ENCODE measurements at places on chromosomes 7 and 10. TPM values are rescaled to one million over a fixed set of nuclear protein-coding genes. Genes with fewer than 3 reads are reported as not detected.
A peak's percentile ranks its signal among the peaks of the same experiment; 100 is the strongest.

DNA sequence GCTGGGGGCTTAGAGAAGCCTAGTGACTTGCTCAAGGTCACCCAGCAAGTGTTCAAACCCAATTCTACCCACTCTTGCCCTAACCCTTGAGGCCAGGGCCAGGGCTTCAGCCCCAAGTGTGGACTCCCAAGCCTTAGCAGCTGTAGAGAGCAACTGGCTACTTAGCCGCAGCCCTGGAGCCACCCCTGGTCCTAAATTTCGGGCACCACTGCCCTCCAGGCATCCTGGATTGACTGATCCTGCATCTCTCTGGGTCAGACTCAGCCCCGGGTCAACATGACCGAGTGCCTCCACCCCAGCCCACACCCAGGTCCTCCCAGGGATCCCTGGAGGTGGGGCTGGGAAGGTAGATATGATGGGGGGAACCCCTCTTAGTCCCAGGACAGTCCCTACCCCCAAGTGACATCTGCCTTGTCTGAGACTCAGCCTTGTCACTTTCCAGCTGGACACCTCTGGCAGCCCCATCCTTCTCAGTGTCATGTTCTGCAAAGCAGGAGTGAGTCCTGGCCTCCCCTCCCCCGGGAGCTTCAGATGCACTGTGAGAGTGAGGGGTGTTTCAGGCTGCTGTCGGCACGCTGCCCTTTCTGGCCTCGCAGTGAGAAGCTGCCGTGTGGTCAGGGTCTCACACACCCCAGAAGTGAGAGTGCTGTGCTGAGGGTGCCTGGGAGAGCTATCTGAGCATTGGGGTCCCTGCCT is 89.8 kb downstream of the ZMIZ1 start:
- H3K4me3 ChIP-seq, result no peak overlapping the region
- H3K4me1 ChIP-seq, result peaks cover 48% of the 10 kb centered on the region
- H3K36me3 ChIP-seq, result no peaks in the 10 kb centered on the region
- peak overlapping the region; percentile 75 for H3K27ac ChIP-seq

DNA sequence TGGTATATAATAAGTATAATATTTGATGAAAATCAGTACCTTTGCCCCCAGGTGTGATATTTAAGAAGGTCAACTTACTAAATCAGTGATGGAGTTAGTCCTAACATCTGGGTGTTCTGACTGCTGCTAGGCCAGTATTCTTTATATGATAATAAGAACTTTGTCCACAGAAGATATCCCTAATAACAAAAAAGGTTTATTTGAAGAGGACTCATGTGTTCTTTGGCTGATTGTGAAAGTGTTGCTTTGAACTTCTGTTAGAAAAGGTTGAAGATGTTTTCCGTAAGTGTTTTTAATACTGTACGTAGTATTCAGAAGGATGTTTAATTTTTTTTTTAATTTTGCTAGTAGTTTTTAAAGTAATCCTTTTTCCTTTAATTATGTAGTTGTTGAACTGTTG is 10.2 kb downstream of the PTEN start:
- H3K4me1 ChIP-seq, result peaks cover 90% of the 10 kb centered on the region
- DNase-seq, result no peak
- H3K36me3 ChIP-seq, result peaks cover 34% of the 10 kb centered on the region
- H3K27ac ChIP-seq, result peak overlapping the region; percentile 19

- no peaks in the 10 kb centered on the region for H3K36me3 ChIP-seq
- DNase-seq, result no peak
- H3K27me3 ChIP-seq, result no peaks in the 10 kb centered on the region
- no peak overlapping the region for H3K27ac ChIP-seq
- H3K4me1 ChIP-seq, result no peaks in the 10 kb centered on the region
Observed at GRCh38 chr7:95357623-95358022, 33.3 kb upstream of the PON1 start.

- no peak for DNase-seq
- peaks cover 23% of the 10 kb centered on the region for H3K36me3 ChIP-seq
- peaks cover 67% of the 10 kb centered on the region for H3K4me1 ChIP-seq
- H3K27ac ChIP-seq, result peak overlapping the region; percentile 98
- no peaks in the 10 kb centered on the region for H3K27me3 ChIP-seq
- peak overlapping the region; percentile 87 for H3K4me3 ChIP-seq
Observed at GRCh38 chr7:102432442-102433218, 745 bp upstream of the ORAI2 start.

The ADAM8 gene
- 156 TPM for total RNA-seq

- no peaks in the 10 kb centered on the region for H3K27me3 ChIP-seq
- peak overlapping the region; percentile 52 for H3K27ac ChIP-seq
- no peak for DNase-seq
Observed at GRCh38 chr7:152544481-152544927, 108.7 kb upstream of the KMT2C start.

DNA sequence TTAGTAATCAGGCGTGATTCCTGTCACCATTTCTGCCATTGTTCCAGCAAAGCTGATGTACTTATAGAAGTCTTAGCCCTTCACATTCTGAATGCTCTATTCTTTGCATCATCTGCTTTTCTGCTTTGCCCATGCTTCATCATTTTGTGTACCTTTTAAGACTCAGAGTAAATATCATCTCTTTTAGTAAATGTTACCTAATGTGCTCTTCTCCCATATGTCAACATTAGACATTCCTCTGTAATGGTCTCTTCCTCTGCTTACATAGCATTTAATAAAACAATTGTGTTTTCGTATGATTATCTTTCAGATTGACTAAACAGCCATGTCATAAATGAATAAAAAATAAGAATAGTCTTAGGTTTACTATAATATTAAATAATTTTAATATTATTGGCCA is 719.6 kb upstream of the GRM3 start:
- H3K4me3 ChIP-seq, result no peak overlapping the region
- H3K36me3 ChIP-seq, result no peaks in the 10 kb centered on the region
- no peaks in the 10 kb centered on the region for H3K27me3 ChIP-seq
- H3K4me1 ChIP-seq, result no peaks in the 10 kb centered on the region
- no peak overlapping the region for H3K27ac ChIP-seq

The GDF2 gene
- total RNA-seq, result not detected

The XPNPEP1 gene
- total RNA-seq, result 68.0 TPM

- H3K27me3 ChIP-seq, result no peaks in the 10 kb centered on the region
- H3K4me1 ChIP-seq, result no peaks in the 10 kb centered on the region
- no peak for DNase-seq
Observed at GRCh38 chr7:122831436-122831835, 54.8 kb downstream of the CADPS2 start.

- peaks cover 8% of the 10 kb centered on the region for H3K4me1 ChIP-seq
- H3K4me3 ChIP-seq, result no peak overlapping the region
- H3K36me3 ChIP-seq, result no peaks in the 10 kb centered on the region
Observed at GRCh38 chr10:28883741-28884423, 206.6 kb downstream of the BAMBI start.

DNA sequence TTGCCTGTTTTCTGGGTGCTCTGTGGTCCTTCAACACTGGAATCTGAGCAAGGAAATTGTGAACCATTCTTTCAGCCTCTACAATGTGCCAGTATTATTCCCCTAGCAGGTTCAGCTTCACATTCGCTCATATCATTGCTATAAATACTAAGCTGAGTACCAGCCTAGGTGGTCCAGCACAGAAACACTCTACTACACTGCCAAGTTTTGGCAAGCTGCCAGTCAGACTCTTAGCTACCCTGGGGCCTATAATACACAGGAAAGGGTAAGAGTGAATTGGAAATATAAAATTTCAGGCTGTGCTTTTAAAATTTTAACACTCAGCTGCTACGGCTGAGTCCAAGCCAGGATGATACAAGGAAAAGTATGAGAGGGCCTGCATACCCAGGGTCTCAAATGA is 49.9 kb upstream of the PPP1R3A start:
- no peak overlapping the region for H3K4me3 ChIP-seq
- no peaks in the 10 kb centered on the region for H3K4me1 ChIP-seq
- no peak overlapping the region for H3K27ac ChIP-seq
- H3K36me3 ChIP-seq, result no peaks in the 10 kb centered on the region
- DNase-seq, result no peak

- no peak for DNase-seq
- peaks cover 94% of the 10 kb centered on the region for H3K27me3 ChIP-seq
- no peak overlapping the region for H3K4me3 ChIP-seq
- no peak overlapping the region for H3K27ac ChIP-seq
Observed at GRCh38 chr7:157013101-157013500, 2.6 kb upstream of the MNX1 start.

The GTF2I gene
- total RNA-seq, result 162 TPM
